ENCODE measurements at places on chromosomes 7 and 10.

GRCh38 chr7:88224601-88225275 lies 4.9 kb upstream of the SRI start:
- no peak for DNase-seq

DNA sequence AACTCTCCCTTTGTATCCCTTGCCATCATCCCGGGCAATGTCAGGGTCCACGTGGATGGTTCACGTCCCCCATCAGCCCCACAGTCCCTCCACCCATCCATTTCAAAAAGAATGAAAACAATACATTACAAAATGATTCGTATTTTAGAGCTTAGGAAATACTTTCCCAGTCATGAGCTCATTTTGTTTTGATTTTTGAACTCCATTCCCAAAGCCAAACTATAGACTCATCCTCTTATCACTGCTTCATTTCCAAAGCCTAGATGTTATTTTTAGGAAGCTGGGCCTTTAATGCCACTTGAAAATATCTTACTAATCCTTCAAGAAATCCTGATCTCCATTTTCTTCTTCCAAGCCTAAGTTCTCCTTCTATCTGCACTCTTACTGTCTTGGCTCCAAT lies 72.1 kb downstream of the WNT2 start:
- DNase-seq: no peak

GRCh38 chr7:100489824-100490223 lies 6.1 kb downstream of the NYAP1 start:
- DNase-seq: no peak

DNA sequence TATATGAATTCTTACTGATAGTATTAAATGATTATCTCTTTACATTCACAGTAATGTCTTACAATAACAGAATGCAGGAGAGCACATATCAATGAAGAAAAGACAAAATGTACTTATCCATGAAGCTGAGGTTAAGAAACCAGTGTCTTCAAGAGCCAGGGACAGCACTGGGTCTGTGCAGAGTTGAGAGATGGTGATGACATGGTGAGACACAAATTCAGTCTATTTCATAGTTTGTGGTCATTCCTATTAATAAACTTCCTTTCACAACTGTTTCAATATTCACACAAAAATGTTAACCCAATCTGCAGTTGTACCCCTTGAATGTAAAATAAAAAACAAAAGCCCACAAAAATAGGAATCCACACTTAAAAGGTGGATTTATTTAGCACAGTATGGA lies 5.3 kb upstream of the MAGI2 start:
- DNase-seq: no peak

Measured in stimulated activated CD4-positive, alpha-beta T cell treated with anti-CD3 and anti-CD28 coated beads, Interleukin-12 subunit alpha, Interleukin-12 subunit beta, amount 100 ng/mL, for 48 hours (primary cell).